Thymus (tissue), 14 donors: ENCODE measurements at places on chromosomes 4 and X.

GRCh38 chr4:151807220-151807619 lies 46.4 kb upstream of the GATB start:
- no peak for DNase-seq

DNA sequence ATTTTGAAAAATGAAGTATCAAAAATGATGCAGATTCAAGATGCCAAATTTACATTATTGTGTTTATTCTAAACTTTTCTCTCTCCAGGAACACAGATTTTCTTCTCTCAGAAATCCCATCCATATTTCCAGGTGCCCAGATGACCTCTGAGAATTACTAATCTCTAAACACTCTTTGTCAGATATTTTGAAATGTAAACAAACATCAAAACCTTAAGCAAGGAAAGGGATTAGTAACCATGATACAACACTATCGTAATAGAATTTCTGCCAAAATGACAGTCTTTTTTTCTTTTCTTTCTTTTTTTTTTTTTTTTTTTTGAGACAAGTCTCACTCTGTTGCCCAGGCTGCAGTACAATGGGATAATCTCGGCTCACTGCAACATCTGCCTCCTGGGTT lies 76.7 kb downstream of the PDS5A start:
- DNase-seq, result no peak

DNA sequence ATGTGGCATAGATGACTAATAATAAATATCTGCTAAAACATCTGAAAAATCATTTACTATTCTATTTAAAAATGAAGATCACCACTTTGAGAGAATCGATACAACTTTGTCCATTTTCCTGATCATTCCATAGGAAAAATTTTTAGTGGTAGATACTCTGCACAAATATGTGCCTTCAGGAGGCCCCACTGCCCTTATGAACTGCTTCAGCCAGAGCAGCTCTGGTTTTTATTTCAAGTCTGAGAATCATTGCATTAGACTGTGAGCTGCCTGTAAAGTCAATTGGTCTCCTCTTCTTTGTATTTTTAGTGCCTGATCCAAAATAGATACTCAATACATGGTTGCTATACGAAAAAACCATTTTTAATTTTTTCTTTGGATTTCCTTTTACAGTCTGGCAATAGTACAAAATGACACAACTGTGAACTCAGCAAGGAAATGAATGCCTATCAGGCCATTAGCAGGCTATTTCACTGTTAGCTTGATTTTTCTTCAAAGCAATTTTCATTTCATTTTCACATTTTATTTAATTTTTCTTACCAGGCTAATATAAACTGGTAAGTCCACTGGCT lies 69.1 kb downstream of the SHISA3 start:
- no peak for DNase-seq

DNA sequence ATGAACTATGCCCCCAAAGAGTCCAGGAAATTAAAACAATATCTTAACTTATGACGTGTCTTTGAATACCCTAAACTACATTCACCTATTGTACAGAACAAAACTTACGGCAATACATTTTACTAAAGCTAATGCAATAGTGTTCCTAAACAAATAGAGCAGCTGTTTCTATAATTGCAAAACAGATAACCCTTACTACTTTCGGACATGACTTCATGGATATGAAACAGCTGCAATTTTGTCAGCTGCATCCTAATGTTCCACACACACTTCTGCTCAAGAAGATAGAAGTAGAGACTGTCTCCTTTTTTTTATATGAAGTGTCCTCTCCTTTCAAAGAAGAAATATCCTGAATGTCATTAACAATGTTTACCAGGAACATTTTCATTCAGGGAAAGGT lies 174.9 kb downstream of the ACTRT1 start:
- no peak for DNase-seq

DNA sequence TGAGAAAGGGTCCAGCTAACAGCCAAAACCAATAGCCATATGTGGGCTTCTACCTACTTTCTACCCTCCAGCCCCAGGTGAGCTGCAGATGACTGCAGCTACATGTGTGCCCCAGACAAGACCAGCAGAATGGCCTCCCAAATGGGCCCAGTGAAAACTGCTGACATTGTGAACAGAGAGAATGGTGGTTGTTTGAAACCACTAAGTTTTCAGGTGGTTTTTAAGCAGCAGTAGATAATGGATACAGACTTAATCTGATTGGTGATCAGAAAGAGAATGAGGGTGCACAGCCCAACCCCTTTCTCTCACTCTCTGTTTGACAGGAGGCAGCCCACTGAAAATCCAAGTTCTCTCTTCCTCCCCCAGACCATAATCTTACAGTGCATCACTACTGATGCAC lies 42.5 kb upstream of the BBS12 start:
- DNase-seq, result no peak

GRCh38 chrX:9141496-9141895 lies 107.6 kb upstream of the FAM9B start:
- no peak for DNase-seq

GRCh38 chr4:1459722-1460511 lies 53.7 kb upstream of the NKX1-1 start:
- DNase-seq, result no peak

DNA sequence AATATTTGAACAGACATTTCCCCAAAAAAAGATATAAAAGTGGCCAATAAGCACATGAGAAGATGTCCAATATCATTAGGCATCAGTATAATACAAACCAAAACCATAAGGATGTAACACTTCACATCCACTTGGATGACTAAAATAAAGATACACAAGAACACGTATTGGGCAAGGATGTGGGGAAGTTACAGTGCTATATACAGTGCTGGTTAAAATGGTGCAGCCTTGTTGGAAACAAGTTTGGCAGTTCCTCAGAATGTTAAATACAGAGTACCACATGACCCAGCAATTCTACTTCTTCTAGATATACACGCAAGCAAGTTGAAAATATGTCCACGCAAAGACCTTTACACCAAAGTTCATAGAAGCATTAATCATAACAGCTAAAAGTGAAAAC lies 58.9 kb downstream of the HAUS3 start:
- DNase-seq, result no peak

GRCh38 chrX:108366644-108367406 lies 71.4 kb downstream of the COL4A6 start:
- no peak for DNase-seq

GRCh38 chrX:134171661-134172587 lies 65.1 kb upstream of the CCDC160 start:
- DNase-seq, result peak; percentile 33

GRCh38 chrX:154542723-154543424 lies 3.8 kb downstream of the G6PD start:
- no peak for DNase-seq

DNA sequence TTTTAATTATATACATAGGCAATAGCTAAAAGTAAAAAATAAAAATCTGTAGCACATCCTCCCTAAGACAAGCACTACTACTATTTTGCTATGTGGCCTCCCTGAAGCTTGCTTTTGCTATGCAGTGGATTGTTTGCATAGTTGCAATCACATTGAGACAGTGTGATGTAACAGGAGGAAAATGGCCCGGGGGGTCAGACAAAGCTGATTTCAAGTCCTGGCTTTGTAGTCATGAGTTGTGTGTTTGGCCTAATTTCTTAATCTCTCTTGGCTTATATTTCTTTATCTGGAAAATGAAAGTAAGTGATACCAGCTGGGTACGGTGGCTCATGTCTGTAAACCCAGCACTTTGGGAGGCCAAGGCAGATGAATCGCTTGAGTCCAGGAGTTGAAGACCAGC lies 166.6 kb downstream of the LHFPL1 start:
- DNase-seq, result no peak

- DNase-seq, result no peak
Observed at GRCh38 chr4:126851391-126851790, 781.4 kb upstream of the INTU start.

DNA sequence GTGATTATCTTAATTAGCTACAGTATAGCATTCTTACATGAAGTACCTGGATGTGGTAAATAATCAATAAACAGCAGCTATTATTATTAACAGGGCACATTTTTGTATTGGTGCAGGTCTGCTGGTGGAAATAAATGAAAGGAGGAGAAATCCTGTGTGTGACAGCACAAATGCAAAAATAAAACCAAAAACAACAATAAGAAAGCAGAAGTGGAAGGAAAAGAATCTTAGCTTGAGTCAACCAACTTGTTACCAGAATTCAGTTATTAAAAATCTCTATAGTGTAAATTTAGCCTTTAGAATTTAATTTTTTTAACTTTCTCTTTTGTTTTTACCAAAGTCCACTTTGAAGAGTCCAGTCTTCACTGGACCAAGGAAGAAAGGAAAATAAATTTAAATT lies 63.1 kb upstream of the LSM6 start:
- no peak for DNase-seq

GRCh38 chr4:176957353-176958118 lies 164.8 kb upstream of the VEGFC start:
- DNase-seq, result no peak

DNA sequence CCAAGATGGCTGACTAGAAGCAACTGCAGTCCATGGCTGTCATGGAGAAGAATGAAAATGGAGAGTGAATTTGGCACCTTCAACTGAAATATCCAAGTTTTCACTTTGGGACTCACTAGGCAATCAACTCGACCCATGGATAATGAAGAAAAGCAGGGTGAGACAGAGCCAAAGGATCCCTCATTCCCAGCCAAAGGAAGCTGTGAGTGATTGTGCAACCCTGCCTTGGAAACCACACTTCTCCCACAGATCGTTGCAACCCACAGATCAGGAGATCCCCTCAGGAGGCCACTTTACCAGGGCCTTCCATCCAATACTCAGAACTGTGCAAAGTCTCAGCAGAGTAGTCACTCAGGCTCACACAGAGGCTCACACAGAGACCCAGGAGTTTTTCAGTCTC lies 4.5 kb downstream of the CFAP299 start:
- DNase-seq, result no peak

GRCh38 chr4:140046016-140046415 lies 108.0 kb downstream of the MAML3 start:
- no peak for DNase-seq

DNA sequence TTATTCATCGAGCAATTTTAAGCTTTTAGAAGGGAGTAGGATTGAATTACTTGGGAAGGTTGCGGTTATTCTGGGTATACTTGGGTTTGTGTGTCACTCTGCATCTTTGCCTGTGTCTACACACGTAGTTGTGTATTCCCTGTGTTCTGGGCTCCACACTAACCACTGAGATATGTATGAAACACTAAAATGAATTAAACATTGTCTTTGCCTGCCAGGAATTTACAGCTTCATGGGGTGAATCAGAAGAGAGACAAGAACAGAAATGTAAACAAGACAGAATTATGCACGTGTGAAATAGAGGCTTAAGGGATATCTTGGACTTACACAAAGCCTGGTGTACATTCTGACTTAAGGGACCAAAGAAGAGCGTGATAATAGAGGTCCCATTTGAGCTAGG lies 228.5 kb downstream of the AFF2 start:
- DNase-seq, result no peak

- DNase-seq, result no peak
Observed at GRCh38 chr4:8168832-8169598, 10.4 kb upstream of the ABLIM2 start.
